ENCODE measurements at places on chromosomes 3 and 15.

DNA sequence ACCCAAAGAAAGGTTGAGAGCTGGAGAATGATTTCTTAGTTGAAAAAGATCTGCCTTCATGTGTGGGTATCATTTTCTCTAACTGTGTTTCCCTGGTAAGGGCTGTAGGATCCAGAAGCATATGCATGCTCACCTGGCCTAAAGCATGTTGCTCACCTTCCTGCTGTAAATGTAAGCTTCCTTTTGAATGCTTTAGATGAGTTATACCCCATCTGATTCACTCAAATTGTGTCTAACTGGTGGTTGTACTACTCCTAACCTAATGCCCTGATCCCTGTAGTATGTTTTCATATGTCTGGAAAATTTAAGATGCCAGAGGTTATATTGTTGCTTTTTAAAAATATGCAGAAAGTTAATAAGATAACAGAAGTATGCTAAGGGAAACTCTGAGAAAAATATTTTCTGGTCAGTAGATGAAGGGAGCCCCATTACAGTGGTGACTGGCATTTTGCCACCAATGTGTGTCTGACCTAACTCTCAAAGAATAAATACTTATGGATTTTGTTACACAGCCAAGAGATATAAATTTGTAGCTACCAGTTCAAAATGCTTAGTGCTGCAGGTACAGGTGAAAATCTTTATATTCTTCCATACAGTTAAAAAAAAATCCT lies 7.7 kb downstream of the FILIP1L start:
- DNase-seq, result peak; percentile 57

GRCh38 chr3:46905661-46906451 lies 28.3 kb downstream of the PTH1R start:
- no peak for DNase-seq

- no peak for DNase-seq
Measured at GRCh38 chr3:109353057-109353456, 15.7 kb upstream of the DPPA4 start.

- DNase-seq, result no peak
Measured at GRCh38 chr3:194203482-194204041, 67.6 kb downstream of the HES1 start.

DNA sequence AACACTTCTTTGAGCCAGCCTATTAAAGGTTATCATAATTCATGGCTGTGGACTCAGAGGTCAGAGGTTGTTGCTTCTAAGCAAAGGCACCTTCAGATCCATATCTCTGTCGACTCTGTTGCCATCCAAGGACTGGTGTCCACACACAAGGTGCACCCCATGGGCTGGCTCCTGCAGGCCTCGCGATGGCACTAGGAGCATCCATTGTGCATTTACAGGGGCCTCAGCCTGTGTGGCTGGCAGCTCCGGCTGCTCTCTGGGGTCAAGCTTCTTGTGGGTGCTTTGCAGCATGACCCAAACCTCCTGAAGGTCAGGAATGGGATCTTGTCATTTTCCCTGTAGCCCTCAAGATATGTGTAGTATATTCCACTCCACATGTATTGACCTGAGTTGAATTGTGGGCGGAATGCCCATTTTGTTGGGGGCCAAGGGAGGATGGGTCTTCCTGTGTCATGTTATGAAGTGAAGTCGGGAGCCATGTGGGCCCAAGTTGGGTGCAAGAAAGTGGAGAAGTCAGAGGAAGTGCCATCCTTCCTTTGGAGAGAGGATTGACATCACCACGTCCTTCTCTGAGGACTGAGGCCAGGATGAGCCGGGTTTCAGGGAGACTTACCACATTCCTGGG lies 43.9 kb downstream of the CHDH start:
- DNase-seq, result no peak

DNA sequence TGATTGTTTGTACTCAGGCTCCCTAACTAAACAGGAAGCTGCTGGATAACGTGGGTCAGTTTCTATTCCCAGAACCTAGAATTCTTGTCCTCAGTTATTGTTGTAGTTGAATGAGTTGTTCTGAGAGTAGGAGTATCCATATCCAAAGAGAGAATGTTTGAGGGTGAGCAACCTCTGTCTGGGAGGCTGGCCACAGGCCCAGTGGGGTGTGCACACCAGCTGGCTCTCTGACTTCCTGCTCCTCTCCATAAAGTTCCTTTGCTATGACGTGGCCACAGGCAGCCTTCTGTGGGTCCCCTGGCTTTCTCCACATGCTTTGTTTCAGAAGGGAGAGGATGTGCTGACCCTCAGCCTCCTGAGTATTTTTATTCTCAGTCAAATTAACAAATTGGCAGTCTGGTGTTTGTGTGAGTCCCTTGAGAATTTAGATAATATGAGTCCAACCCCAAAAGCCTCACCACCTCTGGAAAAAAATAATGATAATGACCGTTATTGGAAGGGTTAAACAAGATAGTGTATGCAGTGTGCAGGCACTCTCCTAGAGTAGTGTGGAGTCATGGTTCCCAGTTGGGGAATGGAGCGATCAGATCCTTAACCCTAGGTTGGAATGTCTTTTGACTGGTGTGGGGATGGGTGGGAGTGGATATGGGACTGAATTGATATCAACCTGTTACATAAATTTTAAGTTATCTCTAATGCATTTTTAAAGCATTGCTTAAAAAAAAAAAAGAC lies 47.6 kb upstream of the MED12L start:
- peak; percentile 93 for DNase-seq

GRCh38 chr3:150230037-150230436 lies 178.1 kb upstream of the TSC22D2 start:
- no peak for DNase-seq
